Brain pericyte (primary cell): ENCODE measurements at places on chromosomes 2 and 18.

- DNase-seq: no peak
Observed at GRCh38 chr2:236749346-236749745, 179.7 kb downstream of the ACKR3 start.

DNA sequence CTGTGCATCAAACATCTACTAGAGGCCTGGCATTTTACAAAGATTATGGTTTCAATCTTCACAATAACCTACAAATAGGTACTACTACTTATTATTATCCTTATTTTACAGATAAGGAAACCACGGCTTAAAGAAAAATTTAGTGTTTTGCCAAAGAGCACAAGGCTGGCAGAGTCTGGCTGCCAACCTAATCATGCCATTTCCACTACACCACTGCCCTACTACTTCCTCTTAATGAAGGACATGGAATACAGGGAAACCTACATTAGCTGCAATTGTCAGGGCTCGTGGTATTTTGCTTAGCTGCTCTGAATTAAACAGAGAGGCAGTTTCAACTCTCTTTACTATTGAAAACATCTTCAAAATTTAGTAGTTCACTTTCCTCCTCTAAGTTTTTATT lies 5.9 kb downstream of the MBOAT2 start:
- DNase-seq: no peak

DNA sequence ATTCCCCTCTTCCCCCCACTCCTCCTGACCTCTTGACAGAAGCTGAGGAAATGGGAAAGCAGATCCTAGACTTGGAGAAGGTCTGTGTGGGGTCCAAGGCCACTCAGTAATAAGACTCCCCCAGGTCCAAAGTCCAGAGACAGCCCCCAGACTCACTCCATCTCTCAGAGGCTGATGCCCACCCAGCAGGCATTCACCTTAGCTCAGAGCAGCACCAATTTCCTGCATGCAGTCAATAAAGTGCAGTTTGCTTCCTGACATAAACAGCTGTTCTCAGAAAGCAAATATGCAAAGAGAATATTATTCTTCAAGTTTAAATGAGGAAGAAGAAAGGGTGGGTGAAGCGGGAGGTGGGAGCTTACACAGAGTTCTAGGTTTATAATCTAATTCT lies 84.1 kb upstream of the RTN4 start:
- no peak for DNase-seq

DNA sequence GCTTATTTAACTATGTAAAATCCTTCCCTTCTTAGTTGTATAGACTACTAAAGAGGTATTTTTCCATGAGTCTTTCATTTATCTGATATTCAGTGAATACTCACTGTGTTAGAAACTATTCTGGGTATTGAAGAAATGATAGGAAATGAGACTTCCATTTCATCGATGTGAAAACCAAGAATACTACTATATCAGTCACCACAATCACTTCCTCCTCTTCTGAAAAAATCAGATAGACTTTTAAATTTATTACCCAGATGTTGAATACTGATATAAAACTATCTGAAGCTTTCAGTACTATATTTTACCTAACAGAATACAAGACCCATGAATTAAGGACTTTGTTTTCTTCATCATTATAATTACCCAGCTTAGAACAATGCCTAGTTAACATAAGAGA lies 1801.1 kb upstream of the CELF4 start:
- DNase-seq: no peak

GRCh38 chr18:8951491-8951890 lies 151.0 kb upstream of the NDUFV2 start:
- no peak for DNase-seq

GRCh38 chr2:180334514-180334913 lies 327.4 kb upstream of the CWC22 start:
- DNase-seq: no peak

- DNase-seq: no peak
Observed at GRCh38 chr2:237581326-237581725, 9.2 kb downstream of the RAB17 start.

GRCh38 chr2:201257381-201257955 lies 2.9 kb upstream of the CASP8 start:
- no peak for DNase-seq

GRCh38 chr18:79380816-79381806 lies 14.6 kb upstream of the NFATC1 start:
- DNase-seq: no peak

DNA sequence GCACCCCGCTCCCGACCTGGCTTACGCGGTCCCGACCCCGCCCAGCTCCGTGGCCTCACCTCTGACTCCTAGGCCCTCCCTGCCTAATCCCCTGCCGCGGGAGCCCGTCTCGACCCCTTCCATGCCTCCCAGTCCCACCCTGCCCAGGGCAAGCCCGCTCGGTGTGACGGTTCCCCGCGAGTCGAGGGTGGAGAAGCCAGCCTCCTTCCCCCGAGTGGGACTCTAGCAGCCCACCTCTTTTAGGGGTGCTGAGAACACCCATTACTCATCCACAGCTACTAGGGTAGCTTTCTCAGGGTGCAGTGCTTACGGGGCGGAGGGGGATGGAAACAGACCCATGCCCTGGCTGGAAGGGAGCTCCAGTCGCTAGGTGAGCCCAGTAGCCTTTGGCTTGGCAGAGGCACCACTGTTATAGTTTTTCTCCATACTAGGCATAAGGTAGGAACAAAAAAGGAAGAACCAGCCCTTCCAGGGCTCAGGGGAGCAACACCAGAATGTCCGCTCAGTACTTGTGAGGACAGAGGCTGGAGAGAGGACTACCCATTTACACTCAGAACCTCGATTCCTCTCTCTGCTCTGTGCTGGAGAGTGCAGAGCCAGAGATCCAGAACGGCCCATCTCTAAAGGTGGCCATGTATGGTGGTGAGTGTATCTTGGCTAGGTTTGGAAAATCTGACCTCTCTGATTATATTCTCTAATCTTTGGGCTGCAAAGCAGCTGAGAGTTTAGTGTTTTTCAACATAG lies 606 bp downstream of the AGBL5 start:
- DNase-seq: no peak

DNA sequence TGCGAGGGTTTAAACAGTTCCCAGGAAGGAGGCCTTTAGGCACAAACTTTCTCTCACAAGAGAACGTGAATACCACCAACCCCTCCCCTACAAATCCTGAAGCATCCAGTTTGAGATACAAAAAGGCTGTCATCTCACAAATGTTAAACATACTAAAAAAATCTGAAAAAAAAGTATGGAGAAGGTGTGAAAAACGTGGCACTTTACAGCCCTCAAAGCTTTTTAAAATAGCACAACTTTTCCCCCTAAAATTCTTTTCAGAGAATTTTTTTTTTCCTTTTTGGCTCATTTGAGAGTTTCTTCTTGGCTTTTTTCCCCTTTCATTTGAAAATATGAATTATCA lies 10.1 kb downstream of the ZEB2 start:
- DNase-seq: no peak

DNA sequence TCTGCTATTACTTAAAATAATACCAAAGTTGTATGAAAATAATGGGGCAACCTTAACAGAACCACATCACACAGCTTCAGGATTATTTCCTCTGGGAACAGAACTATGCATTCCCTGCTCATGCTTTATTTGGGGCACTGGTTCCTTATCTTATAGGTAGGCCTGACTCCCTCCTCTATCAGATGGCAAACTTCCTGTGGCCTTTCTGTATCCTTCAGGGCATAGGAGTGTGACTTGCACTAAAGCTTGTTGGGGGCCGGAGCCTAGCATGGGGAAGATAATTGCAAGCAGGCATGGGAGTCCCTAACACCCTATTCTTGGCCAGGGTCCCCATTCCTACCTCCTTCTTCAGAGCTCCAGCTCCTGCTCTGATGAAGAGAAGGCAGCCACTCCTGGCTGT lies 167.2 kb upstream of the SERTAD2 start:
- no peak for DNase-seq

- DNase-seq: no peak
Observed at GRCh38 chr2:217437290-217437870, 565.4 kb downstream of the TNS1 start.
